Tongue (tissue), 3 donors: ENCODE measurements at places on chromosomes 5 and 9. TPM values are rescaled to one million over a fixed set of nuclear protein-coding genes. Genes with fewer than 3 reads are reported as not detected.

The NUTM2G gene
- not detected for total RNA-seq

- no peak for DNase-seq
Measured at GRCh38 chr9:9631284-9631683, 981.5 kb downstream of the PTPRD start.

DNA sequence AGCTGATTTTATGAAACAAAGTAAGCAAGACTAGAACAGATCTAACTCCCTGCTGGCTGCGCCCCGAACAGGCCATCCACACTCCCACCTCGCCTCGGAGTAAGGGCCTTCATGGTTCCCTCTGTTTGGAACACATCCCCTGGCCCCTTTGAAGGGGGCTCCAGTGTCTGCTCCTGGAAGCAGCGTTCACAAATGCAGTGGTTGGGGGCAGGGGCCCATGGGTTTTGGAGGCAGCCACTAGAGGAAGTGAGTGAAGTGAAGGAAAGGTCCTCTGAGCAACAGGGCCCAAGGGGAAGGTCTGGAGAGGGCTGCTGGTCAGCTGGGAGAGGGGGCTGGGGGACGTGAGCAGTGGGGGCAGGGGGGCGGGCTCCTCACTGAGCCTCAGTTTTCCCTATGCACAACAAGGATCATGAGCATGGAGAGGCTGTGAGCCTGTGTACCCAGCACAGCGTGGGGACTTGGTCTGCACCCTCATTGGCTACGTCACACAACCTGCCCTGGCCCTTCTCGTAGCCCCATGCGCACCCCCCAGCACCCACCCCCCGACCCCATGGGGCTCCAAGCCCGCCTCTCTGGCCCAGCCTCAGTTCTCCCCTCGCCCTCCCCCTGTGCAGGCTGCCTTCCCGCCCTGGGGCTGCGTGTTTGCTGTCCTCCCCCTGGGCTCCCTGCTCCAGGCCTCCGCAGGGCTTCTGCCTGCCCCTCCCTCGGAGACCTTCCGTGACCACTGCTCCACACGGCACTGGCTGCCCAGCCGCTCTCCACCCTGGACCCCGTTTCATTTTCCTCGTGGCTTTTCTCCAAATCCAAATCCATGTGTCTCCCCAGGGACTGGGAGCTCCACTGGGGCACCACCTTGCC, 39.5 kb downstream of the RASGEF1C start:
- no peak for DNase-seq

- no peak for DNase-seq
Measured at GRCh38 chr5:73565969-73566547, 515 bp downstream of the UTP15 start.

The MEIKIN gene
- total RNA-seq: 3.9 TPM

The ARHGEF37 gene
- total RNA-seq: 5.5 TPM

DNA sequence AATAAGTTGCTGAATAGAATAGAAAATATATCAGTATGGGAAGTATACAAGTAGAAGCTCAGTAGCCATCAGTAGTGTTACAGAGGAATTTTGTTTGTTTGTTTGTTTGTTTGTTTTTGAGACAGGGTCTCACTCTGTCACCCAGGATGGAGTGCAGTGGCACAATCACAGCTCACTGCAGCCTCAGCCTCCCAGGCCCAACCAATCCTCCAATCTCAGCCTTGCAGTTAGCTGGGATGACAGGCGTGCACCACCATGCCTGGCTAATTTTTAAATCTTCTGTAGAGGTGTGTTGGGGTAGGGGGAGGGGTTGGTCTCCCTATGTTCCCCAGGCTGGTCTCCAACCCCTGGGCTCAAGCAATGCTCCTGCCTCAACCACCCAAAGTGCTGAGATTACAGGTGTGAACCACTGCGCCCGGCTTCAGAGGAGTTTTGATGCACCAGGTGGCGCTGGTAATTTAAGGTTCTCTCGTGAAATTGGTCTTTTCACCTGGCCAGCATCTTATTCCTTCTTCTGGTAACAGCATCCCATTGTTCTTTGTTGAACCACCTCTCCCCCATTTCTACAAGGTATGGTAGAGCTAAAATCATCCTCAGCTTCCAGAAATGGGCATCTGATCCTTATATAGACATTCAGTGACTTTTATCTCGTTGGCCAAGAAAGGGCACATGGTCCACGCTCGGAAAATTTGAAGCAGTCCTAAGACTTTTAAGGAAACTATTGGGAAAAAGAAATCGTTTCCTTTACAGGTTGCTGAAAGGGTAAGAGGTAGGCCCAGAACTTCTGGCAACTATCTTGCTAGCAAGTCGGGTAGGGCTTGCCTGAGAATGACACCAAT, 157.1 kb downstream of the ARRDC3 start:
- DNase-seq: no peak

The PCDHGA8 gene
- total RNA-seq: 3.0 TPM

DNA sequence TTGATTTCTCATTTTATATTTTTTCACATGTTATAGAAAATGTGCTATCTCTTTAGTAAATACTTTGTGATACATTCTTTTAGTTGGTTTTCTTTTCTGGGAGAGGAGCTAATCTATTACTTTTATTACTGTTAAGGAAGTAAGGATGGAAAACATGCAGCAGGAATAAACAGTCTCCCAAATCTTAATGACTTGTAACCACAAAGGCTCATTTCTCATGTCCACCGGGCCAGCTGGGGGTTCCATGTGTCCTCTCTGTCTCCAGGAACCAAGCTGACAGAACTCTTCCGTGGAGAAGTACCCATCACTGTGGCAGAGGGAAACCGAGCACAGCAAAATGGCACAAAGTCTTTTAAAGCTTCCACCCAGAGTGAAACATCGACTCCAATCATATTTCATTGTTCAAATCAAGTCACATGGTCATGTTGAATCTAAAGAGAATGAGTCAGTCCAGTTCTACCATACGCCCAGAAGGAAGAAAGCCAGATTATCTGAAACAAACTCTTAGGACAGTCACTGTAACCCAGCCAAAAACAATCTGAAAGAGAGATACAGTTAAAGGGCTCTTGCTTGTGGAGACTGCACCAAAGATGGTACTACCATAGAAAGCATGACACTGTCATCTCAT, 97.1 kb upstream of the CDH6 start:
- no peak for DNase-seq

DNA sequence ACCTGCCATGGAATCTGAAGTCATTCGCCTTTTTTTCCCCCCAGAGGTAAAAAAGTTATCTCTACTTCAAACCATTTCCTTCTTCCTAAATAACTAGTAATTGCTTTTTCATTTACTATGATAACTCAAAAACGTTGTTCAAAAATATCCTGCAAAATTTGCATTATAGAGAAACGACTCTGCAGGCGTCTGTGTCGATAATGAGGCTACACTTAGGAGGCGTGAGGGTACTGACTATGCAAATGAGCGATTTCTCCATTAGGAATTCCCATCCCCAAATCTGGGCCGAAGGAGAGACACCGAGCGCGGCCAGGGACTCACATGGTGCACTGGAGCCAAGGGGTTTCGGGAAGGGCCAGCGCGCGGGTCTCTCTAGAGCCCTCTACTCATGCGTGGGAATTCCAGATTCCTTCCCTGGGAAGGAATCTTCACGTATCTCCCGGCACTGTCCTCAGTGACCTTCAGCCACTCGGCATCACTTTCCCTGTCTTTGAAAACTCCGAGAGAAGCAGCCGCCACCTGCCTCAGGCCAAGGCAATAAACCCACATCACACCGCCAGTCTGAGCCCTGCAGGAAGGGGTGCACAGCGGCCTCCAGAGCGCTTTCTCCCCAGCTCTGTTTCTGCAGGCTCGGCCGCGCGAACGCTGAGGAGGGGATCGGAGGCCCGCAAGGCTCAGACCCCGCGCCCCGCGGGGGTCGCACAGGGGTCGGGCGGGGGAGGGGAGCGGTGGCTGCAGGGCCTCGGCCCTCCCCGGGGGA, 718 bp upstream of the DENND4C start:
- no peak for DNase-seq

DNA sequence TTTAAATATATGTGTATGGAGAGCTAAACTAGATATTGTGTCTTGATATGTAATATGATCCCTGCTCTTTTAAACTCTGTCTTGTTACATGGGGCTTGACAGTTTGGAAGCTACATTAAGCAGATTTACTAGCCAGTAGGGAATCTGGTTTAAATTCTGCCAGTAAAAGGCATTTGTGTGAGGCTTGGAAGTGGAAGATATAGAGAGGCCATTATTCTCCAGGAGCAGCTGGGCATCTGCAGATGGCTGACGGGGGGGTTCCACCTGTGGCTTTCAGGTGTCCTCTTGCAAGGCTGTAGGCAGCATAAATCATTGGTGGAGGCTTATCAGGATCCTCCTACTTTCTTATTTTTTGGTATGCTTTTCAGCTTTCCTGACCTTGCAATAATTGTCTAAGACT, 179.1 kb upstream of the FBXL7 start:
- DNase-seq: peak; percentile 64

GRCh38 chr5:123844873-123845272, 332.9 kb downstream of the CSNK1G3 start:
- no peak for DNase-seq
